Effector memory CD8-positive, alpha-beta T cell (primary cell): ENCODE measurements at places on chromosomes 4 and X.

DNA sequence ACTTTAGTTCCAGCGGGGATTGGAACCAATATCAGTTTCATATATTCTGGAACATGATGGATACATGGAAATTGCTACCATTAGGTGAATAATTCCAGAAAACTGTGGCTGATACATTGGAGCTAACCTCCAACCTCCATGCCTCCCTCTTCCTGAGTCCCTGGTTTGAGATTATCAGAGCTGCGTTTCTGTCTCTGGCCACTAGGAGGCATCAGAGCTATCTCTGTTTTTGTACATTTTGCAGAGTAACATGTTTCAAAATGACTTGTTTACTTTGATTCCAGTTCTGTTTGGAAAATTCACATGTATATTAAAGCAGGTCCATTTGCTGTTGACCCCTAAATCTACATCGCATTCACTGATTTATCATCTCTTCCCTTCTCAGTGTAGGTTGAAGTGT, 2.4 kb upstream of the RAB40AL start:
- peak; percentile 9 for DNase-seq

DNA sequence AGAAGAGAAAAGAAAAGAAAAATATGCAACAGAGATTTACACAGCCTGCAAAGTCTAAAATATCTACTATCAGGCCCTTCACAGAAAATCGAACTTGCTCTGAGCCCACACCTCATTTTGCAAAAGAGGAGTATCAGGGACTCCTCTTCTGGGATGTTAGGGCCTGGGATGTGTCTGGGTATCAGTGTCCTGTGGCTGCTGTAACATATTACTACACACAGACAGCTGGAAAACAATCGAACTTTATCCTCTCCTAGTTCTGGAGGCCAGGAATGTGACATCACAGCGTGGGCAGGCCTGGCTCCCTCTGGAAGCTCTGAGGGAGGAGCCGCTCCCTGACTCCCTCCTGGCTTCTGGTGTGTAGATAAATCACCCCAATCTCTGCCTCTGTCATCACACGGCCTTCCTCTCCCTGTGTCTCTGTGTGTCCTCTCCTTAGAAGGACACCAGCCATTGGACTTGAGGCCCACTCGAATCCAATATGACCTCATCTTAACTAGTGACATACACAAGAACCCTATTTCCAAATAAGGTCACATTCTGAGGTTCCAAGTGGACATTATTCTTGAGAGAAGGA, 52.9 kb downstream of the PPP2R2C start:
- DNase-seq: no peak

- DNase-seq: no peak
These were observed 74.6 kb downstream of the PABPC4L start for GRCh38 chr4:134126955-134127354.

GRCh38 chr4:39626261-39626660, 12.4 kb downstream of the SMIM14 start:
- no peak for DNase-seq

DNA sequence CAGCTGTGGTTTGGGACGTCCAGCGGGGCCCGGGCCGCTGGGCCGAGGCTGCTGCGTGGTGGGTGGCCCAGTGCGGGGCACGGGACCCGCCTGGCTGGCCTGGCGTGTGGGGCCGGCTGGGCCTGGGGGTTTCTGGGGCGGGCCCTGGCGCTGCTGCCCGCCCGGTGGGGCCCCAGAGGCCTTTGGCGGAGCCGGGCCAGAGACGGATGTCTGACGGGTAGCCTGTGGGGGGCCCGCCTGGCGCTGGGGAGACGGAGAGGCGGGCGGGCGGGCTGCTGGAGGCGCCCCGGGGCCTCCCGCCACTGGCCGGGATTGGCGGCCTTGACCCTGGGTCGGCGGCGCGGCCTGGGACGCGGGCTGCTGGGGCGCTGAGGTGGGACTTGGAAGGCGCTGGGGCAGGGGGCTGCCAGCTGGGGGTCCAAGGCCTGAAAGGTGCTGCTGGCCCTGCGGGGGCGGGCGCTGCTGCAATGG, 8.1 kb upstream of the TIMP1 start:
- DNase-seq: no peak

DNA sequence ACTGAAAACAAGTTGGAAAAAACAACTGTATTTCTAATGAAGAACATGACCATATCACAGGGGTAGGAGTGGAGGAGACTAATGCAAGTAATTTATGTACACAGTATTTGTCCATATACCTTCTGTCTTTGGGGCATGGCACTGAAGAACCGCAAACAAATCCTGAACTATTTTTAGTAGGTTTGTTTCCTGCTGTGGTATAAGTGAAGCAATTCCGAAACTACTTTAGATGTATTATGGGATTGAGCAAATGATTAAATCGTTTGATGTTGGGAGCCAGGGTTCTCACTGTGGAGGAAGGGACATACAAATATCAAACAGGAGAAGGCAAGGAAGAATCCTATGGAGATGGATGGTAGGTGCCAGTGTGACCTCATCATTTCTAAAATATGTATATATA, 18.9 kb upstream of the SH3KBP1 start:
- no peak for DNase-seq

DNA sequence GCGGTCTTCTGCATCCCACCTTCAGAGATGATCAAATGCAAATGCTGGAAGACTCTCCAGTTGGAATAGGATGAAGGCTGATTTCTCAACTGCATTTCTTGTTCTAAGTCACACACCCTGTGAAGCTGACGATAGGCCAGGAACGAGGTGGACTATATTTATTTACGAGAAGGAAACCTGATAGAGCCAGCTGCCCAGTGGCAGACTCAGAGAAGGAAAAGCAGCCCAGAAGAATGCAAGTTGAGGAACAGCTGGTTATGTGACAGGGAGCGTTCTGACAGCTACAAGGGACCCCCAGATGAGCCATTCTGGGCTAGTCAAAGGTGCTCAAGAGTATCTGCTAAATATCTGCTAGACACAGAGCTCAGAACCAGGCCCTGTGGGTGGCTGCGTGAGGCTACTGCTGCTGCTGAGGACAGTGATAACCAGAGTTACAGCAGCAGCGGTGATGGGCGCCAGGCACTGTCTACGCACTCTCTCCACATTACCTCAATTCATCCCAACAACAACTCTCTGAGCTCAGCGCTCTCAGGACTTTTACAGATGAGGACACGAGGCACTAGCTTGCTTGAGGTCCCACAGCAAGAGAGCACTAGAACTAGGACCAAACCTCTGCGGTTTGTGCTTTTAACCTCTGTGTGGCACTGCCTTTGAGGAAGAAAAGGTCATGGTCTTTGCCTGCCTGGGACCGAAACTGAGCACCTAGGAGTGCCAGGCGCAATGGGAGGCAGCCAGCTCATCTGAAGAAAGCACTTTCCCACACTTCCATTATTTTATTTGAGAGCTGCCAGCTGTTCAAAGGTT, 69.0 kb downstream of the GATB start:
- no peak for DNase-seq

DNA sequence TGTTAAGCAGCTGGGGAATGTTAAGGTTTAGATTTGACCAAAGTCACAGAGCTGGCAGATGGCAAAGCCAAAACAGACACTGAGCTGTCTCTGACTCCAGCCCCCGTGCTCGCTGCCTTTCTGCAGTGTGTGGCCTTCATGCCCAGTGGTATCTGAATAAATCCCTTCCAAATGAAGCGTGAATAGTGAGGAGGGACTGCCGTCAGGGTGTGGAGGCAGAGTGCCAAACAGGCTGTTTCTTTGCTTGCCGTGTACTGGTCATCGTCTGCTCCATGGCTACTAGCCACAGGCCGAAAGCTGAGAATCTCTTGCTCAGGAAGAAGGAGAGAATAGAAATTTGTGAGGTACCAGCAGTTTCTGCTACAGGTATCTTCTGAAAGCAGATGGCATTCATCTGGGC, 19.7 kb downstream of the PRIMPOL start:
- no peak for DNase-seq

DNA sequence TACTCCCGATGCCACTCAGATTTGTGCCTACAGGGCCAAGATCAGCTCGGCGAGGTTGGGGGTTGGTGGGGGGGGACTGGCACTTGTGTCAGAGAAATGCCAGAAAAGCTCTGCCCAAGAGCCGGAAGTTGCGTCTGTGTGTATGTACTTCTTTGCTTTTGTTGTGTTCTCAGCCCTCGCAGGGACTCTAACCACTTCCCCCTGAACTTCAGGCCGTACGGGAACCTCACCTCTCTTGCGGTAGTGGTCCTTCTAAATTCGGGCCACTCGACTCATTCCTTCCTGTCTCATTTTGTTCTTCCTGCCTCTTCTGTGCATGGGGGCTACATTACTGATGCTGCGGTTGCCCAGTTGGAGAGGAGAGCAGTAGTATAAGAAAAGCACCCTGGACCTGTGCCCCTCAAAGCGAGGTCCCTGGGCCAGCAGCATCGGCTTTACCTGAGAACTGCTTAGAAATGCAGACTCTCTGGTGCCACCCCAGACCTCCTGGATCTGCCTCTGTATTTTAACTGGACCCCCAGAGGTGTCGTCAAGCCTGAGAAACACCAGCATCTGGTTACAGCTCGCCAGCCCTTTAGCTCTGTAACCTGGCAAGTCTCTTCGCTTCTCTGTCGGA, 146.3 kb upstream of the RPS6KA3 start:
- peak; percentile 49 for DNase-seq

GRCh38 chr4:29560452-29560851, 1159.7 kb upstream of the PCDH7 start:
- DNase-seq: no peak
